ENCODE measurements at places on chromosomes 2 and 18.

DNA sequence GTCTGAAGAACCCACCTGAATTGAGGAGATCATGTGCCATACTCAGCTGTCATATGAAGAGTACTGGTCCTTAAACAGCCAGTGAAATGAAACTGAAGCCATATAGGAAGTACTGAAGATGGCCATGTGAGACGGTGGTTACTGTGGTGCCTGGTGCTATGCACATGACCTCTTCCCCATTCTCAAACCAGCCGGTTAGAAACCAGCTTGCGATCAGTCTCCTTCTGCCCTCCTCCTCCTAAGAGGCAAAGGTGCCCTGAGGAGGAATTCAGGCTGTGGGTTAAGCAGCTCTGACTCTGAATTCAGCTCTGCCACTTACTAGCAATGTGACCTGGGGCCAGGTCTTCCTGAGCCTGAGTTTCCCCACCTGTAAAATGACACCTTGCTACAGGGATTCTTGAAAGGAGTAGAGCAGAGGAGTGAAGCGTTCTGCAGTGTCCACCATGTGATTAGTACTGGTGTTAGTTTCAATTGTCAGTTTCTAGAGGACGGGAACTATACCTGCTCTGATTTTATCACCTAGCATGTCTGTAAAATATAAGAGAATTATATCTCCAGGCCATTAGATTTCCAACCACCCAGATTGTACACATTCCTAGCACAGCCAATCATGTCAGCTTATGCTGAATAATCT is 5.1 kb downstream of the FECH start:
- DNase-seq: no peak

DNA sequence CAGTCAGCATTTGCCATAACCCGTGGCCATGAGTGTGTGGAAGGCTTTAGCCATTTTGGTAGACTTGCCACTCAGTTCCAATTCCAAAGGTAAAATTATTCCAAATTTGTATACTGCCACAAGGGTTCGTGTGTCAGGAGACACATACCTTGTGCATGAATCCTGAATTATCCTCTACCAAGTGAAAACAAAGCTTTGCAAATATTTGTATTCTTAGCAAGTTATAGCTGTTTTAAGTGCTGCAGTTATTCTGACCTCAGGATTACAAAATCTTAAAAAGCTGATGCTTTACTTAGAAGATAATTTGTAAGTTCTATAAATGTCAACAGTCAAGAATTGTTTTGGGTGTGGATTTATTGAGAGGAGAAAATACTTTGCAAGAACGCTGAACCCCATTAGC is 100.6 kb downstream of the ANTXR1 start:
- DNase-seq: no peak

GRCh38 chr2:39050109-39050508 is 70.7 kb downstream of the SOS1 start:
- DNase-seq: no peak

- DNase-seq: no peak
Observed at GRCh38 chr18:30376515-30376914, 666.0 kb downstream of the DSC3 start.

- DNase-seq: no peak
Observed at GRCh38 chr2:226837334-226837733, 1.5 kb downstream of the RHBDD1 start.

GRCh38 chr2:58614219-58614618 is 373.1 kb upstream of the FANCL start:
- DNase-seq: no peak

DNA sequence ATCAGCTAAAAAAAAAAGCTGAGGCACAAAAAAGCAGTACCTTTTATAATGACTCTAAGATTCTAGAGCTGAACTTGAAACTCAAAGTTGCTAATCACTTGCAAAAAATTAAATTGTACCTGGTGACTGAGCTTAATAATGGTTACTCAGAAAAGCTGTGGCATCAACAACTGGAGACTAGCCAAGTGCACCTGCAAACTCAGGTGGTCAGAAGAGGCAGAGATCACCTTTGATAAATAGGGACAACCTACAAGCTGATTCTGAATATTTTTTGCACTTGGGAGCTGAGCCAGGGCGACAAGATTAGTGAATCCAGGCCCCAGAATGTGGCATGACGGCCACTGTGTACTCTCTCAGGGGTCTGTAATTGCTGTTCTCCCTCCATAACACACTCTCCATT is 3.0 kb downstream of the ABHD3 start:
- no peak for DNase-seq

Data from D341Med (cell line).